ENCODE measurements at places on chromosomes 1 and 21. TPM values are rescaled to one million over a fixed set of nuclear protein-coding genes. Genes with fewer than 3 reads are reported as not detected.

DNA sequence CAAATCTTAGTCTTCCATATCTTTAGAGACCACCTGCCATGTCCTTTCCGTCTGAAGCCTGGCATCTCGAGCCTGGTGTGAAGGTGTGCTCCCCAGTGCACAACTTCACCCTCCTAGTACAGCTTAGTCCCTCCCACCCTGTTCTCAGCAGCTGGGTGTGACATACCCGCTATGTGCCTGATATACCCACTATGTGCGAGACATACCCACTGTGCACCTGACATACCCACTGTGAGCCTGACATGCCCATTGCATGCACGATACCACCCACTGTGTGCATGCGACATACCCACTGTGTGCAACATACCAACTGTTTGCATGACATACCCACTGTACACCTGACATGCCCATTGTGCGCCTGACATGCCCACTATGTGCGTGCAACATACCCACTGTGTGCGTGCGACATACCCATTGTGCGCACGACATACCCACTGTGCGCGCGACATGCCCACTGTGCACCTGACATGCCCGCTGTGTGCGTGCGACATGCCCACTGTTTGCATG is 3.0 kb upstream of the RRP1 start:
- H3K36me3 ChIP-seq: no peaks in the 10 kb centered on the region
- H3K27ac ChIP-seq: no peak overlapping the region
- H3K4me3 ChIP-seq: peak overlapping the region; percentile 80
- peaks cover 3% of the 10 kb centered on the region for H3K27me3 ChIP-seq
- no peak for DNase-seq
- peaks cover 16% of the 10 kb centered on the region for H3K4me1 ChIP-seq

GRCh38 chr21:44347911-44348451 is 5.4 kb upstream of the TRPM2 start:
- H3K4me3 ChIP-seq: no peak overlapping the region
- no peaks in the 10 kb centered on the region for H3K36me3 ChIP-seq

DNA sequence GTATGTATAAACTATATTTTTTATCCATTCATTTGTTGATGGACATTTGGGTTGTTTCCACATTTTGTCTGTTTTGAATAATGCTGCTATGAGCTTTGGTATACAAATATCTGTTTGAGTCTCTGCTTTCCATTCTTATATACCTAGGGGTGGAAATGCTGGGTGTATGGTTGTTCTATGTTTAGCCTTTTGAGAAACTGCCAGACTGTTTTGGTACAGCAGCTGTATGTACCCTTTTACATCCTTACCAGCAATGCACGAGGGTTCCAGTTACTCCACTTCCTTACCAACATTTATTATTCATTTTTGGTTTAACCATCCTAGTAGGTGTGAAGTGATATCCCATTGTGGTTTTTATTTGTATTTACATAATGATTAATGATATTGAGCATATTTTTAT is 13.9 kb downstream of the RASAL2 start:
- H3K4me3 ChIP-seq: no peak overlapping the region
- H3K36me3 ChIP-seq: no peaks in the 10 kb centered on the region
- no peak overlapping the region for H3K27ac ChIP-seq
- no peaks in the 10 kb centered on the region for H3K4me1 ChIP-seq
- no peak for DNase-seq

- no peak overlapping the region for H3K4me3 ChIP-seq
- no peak overlapping the region for H3K27ac ChIP-seq
- no peak for DNase-seq
- no peaks in the 10 kb centered on the region for H3K27me3 ChIP-seq
- H3K4me1 ChIP-seq: no peaks in the 10 kb centered on the region
These were observed 32.9 kb downstream of the GRHL3 start for GRCh38 chr1:24351918-24352627.

GRCh38 chr1:68307378-68307787 is 75.1 kb upstream of the WLS start:
- H3K4me1 ChIP-seq: no peaks in the 10 kb centered on the region
- H3K36me3 ChIP-seq: no peaks in the 10 kb centered on the region
- H3K4me3 ChIP-seq: no peak overlapping the region
- no peak for DNase-seq
- no peaks in the 10 kb centered on the region for H3K27me3 ChIP-seq
- no peak overlapping the region for H3K27ac ChIP-seq

GRCh38 chr21:16742131-16742641 is 770.7 kb upstream of the CXADR start:
- no peaks in the 10 kb centered on the region for H3K36me3 ChIP-seq
- H3K4me1 ChIP-seq: peaks cover 18% of the 10 kb centered on the region
- no peaks in the 10 kb centered on the region for H3K27me3 ChIP-seq
- no peak overlapping the region for H3K4me3 ChIP-seq

DNA sequence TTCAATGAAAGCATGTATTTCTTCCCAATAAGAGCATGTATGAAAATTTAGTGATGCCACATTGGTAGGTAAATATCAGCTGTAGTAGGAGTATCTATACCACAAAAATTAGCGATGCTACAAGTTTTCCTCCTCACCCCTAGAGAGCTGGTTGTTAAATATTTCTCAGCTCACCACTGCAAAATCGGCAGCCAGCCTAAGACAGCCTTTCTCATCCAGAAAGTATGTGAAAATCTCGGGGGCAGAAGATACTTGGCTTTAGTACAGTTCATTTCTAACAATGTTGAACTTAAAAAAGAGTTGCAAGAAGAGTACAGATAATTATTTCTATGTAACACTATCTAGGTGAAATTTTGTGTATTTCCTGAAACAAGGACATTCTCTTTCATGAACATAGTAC is 235.4 kb downstream of the TPR start:
- no peak overlapping the region for H3K27ac ChIP-seq
- DNase-seq: no peak
- peaks cover 3% of the 10 kb centered on the region for H3K4me1 ChIP-seq
- peaks cover 10% of the 10 kb centered on the region for H3K36me3 ChIP-seq
- no peak overlapping the region for H3K4me3 ChIP-seq

DNA sequence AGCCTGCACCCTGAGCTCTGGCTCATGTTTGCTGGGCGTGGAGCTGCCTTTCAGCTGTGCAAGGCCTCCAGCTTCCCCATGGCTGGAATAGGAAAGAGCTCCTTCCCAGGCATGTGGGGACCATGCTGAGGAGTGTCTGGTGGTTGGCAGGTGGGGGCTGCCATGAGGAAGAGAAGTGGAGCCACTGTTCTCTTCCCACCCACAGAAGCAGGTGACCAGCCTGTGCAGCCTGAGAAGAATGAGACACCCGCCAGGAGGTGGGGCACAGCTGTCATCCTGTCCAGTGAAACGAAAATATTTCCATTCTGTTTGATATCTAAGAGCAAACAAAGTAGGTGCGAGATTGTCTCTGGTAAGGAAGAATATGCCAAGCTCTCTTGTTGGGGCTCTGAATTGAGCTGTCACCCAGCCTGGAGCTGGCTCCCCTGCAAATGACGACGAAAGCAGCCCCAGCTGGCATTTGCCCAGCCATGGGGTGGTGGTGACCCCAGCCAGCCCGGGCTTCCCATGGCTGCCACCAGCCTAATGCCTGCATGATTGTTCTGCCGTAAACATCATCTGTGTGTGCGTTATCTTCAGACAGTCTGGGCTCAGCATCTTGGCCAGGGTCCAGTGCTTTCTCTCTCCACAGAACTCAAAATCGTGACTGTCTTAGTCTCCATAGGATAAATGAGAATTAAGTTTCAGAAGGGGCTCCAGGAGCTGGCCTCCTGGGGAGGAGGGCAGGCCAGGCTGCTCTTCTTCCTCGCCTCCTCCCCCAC is 429.8 kb upstream of the VAMP3 start:
- peaks cover 7% of the 10 kb centered on the region for H3K4me1 ChIP-seq
- H3K36me3 ChIP-seq: no peaks in the 10 kb centered on the region

The SIM2 gene
- total RNA-seq: not detected

The PODN gene
- total RNA-seq: 0.43 TPM

The CDKN2C gene
- 3.5 TPM for total RNA-seq

The RYR2 gene
- 0.07 TPM for total RNA-seq

The PLA2G2A gene
- not detected for total RNA-seq
